Neural progenitor cell (in vitro differentiated cells): ENCODE measurements at places on chromosomes 4 and X.

- no peak for DNase-seq
Measured at GRCh38 chr4:682490-683172, 6.3 kb downstream of the SLC49A3 start.

- DNase-seq, result no peak
Measured at GRCh38 chr4:140989944-140990343, 143.3 kb downstream of the RNF150 start.

- no peak for DNase-seq
Measured at GRCh38 chrX:13489454-13489853, 79.9 kb upstream of the EGFL6 start.

DNA sequence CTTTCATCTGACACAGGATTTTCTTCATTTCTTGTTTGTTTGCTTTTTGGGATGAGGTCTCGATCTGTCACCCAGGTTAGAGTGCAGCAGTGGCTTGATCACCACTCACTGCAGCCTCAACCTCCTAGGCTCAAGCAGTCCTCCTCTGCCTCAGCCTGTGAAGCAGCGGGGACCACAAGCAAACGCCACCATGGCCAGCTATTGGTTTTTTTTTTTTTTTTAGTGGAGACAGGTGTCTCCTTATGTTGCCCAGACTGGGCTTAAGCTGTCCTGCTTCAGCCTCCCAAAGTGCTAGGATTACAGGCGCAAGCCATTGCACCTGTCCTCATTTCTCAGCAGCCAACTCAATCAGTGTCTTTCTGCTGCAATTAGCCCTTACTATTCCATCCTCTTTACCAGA is 10.3 kb downstream of the SPRY1 start:
- DNase-seq, result no peak

- DNase-seq, result no peak
Measured at GRCh38 chr4:145387079-145387478, 94.6 kb upstream of the SMAD1 start.

DNA sequence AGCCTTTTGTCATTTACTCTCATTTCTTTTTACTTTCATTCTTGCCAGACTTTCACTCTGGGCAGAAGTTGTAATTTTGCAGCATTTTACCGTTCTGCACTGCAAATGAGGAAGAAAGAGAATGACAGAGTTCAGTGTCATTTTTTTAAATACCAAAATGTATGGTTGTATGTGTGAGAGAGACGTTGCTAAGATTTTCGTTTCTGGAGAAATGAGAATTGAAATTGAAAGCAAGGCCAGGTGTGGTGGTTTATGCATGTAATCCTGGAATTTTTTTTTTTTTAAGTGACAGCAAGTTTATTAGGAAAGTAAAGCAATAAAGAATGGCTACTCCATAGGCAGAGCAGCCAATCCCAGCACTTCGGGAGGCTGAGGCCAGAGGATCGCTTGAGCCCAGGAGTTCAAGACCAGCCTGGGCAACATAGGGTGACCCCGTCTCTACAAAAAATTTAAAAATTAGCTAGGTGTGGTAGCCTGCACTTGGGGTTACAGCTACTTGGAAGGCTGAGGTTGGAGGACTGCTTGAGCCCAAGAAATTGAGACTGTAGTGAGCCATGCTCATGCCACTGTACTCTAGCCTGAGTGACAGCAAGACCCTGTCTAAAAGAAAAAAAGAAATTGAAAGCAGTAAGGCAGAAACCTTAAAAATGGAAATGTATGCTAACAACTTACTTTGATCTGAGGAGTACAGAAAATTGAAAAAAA is 12.9 kb downstream of the DCK start:
- DNase-seq, result no peak

- no peak for DNase-seq
Measured at GRCh38 chrX:24777660-24778059, 83.9 kb downstream of the POLA1 start.

- DNase-seq, result no peak
Measured at GRCh38 chrX:103151799-103152198, 58.9 kb upstream of the NXF3 start.

- DNase-seq, result no peak
Measured at GRCh38 chr4:110484029-110484428, 8.1 kb downstream of the ENPEP start.

DNA sequence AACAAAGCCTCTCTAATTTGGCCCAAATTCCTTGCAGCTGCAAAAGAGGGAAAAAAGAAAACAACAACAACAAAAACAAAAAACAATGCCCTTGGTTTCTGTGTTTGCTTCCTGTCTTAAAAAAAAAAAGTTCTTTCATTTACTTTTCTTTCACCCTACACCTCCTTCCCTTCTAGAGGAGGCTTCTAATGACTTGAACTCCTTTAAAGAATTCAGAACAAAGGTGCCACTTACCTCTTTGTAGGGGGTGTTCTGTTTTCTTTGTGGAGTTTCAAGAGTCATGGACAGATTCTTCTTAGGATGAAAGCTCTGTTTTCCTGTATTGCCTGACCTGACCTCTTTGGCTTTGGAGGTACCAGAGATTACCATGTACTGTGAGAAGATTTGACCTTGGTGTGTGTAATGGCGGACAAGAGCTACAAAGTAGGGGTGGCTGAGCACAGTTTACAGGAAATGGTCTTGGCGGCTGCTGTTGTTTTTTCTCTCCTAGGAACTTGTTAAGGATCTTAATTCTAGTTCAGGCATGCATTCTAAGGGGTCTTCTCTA is 72.4 kb upstream of the S100G start:
- peak; percentile 23 for DNase-seq

- no peak for DNase-seq
Measured at GRCh38 chr4:151561551-151562256, 152.7 kb downstream of the FHIP1A start.

GRCh38 chr4:128287141-128287870 is at the start of gene PGRMC2:
Gene PGRMC2, minus strand, starts transcription at chr4:128287813. Its CDS starts 23 bp downstream, at chr4:128287790.
- no peak for DNase-seq

DNA sequence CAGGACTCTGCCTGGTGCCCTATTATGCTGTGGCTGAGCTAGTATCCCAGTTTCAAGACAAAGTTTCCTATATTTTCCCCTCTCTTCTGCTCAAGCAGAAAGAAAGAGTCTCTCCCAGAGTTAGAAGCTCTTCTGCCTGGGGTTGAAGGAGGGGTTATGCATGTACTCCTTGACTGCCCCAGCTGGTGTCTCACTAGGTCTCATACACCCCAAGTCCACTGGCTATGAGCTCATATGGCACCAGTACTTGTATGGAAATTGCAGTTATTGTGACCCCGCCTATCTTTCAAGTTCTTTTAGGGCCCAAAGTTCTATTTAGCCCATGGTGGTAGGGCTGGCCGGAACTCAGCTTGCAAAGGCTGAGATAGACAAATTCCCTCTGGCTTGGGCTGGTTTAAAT is 131.8 kb downstream of the NBDY start:
- DNase-seq, result no peak

DNA sequence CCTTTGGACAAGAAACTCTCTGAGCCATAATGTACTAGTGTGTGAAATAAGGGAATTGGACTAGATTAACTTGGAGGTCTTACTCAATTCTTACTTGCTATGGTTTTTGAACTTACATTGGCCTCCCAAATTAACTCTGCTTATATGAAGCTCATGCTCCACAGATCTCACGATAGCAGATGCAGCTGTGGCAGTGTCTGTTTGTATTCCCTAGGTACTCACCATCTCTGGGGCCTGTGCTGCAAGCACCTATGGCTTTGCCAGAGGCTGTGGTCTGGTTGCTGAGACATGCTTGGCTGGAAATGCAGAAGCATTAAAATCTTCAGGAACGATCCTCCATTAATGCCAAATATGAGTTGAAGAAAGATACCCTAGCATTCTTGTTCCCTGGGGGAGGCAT is 112.8 kb downstream of the MSL3 start:
- no peak for DNase-seq

DNA sequence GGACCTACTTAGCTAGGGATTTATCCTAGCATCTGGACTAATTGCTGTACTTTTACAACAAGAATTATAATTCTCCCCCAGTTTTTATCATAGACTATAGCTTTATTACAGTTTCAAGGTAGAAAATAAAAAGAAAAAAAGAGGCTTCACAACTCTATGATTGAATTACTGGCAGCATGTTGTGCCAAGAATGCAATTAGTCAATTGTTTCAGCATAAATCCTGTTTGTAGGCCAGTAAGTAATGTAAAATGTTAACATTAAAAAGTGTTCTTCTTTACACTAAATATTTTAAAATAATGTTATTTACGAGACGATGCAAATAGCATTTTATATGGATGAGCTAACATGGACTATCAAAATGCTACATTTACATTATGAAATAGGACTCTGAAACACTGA is 228.4 kb downstream of the MAPK10 start:
- no peak for DNase-seq

GRCh38 chrX:40849906-40850823 is 114.8 kb upstream of the MED14 start:
- DNase-seq, result no peak

DNA sequence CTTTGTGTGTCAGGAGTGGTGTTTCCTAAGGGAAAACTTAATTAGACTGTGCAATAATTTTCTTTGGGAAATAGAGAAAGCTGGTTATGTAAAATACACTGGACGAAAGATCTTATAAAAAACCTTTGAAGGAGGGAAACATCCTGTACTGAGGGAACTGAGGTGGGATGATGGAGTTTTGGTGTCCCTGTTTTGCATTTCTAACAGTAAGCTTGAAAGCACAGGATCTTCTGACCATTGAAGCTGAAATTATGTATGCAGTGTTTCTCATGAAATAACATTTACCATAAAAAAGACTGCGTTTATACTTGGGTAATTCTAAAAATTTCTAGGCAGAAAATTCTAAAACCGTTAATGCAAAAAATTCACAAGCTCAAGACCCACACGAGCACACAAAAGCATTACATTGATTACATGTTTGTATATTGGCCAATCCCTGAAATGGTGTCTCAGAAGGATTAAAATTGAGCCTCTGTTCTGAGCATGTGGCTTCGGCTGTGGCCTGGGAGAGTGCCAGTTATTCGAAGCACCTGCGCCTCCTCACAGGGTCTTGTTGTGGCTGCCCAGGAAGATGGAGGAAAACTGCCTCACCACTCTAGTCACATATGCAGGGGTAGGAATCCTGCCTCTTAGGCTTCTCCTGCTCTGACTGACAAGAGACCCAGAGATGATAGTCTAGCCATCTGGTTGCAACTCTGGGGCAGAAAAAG is 49.5 kb downstream of the JADE3 start:
- DNase-seq, result peak; percentile 29

DNA sequence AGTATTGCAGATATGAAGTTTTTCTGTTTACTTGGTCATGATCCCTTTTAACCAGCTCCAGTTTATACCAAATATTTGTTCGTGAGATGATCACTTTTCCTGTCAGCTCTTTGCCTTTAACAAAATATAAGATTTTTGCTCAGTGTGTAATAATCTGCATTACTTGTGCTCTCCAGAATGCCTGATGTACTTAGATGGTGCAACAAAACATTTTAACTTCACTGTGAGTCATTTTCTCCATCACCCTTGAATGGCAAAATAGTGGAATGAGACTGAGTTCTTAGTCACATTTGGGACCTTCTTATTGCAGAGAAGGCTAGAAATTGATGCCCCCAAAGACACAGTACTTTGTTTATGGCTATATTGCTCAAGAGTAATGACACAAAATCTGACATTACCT is 252.0 kb downstream of the FRMPD4 start:
- no peak for DNase-seq

GRCh38 chrX:118973389-118974087 is 880 bp upstream of the LONRF3 start:
- peak; percentile 24 for DNase-seq

DNA sequence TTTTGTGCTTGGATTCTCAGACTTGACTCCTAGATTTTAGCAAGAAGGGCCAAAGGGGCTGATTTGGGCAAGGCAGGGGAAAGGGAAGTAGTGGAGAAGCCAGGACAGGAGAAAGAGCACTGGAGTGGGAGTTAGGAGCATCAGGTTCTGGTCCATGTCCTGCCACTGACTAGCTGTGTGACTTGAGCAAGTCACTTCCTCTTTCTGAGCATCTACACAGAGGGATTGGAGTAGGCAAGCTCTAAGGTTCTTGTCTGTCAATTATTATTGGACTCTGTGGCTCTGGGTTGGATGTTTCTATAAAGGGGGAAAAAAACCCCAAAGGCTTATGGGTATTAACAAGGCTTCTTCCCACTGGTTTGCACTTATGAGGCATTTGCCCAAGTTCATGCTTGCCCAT is 24.4 kb downstream of the PLAC1 start:
- DNase-seq, result no peak

DNA sequence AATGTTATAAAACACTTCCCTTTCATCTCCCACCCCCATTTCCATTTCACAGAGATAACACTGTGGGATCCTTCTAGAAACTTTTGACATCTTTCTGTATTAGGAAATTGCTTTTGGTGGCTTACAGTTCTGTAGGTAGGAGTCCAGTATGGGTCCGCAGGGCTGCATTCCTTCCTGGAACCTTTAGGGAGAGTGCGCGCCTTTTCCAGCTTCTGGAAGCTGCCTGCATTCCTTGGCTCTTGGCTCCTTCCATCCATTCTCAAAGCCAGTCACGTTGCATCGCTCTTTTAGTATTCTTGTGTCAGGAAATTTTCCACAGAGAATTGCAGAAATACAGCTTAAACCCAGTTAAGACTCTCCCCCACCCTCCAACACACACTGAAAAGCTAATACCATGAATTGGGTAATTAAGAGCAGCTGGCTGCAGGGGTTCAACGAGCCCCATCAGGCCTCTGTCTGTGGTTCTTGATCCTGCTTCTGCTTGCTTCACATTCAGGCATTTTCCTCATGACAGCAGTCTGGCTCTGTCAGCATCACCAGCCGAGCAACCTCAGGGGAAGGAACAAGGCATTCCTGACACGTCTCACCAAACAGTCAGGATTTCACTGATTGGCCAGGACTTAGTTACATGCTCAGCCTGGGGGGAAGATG is 48.8 kb downstream of the SEPTIN11 start:
- peak; percentile 26 for DNase-seq

DNA sequence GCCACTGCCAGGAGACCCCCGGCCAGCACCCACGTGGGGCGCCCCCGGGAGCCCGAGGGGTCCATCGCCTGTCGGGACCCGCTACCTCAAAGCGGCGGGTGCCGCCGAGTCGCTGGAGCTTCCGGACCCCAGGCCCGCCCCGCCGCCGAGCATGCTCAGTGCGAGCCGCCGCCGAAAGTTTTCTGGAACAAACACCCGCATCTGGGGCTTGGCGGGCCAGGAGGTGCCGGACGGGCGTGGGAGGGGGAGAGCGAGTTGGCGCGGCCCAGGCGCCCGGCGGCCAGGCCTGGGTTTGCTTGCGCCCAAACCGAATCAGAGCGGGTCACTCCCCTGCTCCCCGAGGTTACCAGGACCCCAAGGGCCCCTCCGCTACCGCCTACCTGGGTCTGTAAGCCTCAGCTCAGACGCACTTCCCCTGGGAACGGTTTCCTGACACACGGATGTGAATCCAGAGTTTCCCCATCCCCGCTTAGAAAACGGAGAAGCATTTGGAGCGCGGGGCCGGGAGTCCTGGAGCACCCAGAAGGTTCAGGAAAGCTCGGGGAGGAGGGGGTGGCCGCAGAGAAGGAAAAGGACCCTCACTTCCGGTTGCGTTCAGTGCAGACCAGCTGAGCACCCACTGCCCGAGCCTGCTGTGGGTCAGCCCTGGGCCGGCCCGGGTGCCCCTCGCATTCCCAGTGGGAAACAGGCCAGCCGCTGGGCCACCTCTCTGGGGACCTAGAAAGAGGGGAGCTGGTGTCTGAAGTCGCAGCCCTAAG is at the start of gene EVC2:
EVC2 (minus strand) TSS at position 111 of the 758 bp plus-strand sequence; CDS start at position 65, 46 bp downstream.
- peak; percentile 71 for DNase-seq

- no peak for DNase-seq
Measured at GRCh38 chrX:9794495-9794894, 8.3 kb downstream of the SHROOM2 start.

- peak; percentile 26 for DNase-seq
Measured at GRCh38 chr4:73684097-73684496, 56.3 kb upstream of the CXCL8 start.
